ENCODE measurements at places on chromosomes 12 and 14.

- DNase-seq: no peak
These were observed 7.2 kb downstream of the RPS6KL1 start for GRCh38 chr14:74915826-74916225.

DNA sequence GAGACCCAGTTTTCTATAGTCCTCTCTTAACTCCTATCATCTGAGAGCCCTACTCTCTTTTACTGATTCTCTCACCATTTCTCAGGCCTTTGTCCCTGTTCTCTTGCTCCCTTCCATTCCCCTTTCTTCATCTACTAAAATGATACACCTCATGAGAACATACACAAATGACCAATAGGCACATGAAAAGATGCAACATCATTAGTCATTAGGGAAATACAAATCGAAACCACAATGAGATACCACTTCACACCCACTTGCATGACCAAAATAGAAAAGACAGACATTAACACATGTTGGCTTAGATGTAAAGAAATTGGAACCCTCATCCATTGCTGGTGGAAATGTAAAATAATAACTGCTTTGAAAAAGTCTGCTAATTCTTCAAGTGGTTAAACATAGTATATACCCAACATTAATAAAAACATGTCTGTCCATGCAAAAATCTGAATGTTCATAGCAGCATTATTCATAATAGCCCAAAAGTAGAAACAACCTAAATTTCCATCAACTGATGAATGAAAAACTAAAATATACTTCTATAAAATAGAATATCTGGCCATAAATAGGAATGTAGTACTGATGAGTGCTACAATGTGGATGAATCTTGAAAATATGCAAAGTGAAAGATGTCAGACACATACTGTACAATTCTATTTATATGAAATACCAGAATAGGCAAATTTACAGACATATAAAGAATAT lies 66.0 kb downstream of the DENND5B start:
- no peak for DNase-seq

GRCh38 chr14:64915029-64915424 lies 772 bp downstream of the CHURC1 start:
- no peak for DNase-seq

DNA sequence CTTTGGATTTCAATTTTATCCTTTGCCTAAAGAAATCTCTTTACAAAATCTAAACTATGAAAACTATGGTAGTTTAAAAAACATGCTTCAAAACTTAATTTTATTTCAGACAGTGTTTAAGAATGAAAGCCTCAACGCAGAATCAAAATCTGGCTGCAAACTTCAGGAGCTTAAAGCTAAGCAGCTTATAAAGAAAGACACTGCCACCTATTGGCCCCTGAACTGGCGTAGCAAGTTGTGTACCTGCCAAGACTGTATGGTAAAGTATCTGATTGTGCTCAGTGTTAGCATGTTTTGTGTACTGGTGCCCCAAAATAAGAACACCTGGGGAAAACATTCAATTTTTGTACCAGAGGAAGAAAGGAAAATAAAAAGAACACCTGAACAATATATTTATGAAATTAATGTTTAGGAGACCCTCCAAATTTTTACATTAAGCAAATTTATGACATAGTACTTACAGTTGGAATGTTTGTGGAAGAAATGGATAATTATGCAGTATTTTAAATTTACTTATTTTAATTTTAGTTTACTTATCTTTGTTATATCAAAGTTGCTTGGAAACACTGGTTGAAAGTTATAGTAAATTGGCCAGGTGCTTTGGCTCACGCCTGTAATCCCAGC lies 12.2 kb downstream of the UBR7 start:
- no peak for DNase-seq

- no peak for DNase-seq
These were observed 46.9 kb upstream of the ANO6 start for GRCh38 chr12:45168976-45169375.

Data from HS-27A (cell line).